ENCODE measurements at places on chromosomes 1 and 21. TPM values are rescaled to one million over a fixed set of nuclear protein-coding genes. Genes with fewer than 3 reads are reported as not detected.

The PBX1 gene
- total RNA-seq, result 22.7 TPM

The CACNA1S gene
- total RNA-seq, result not detected

The PCP4 gene
- total RNA-seq, result not detected

The OPTC gene
- not detected for total RNA-seq

The FAM3B gene
- not detected for total RNA-seq

The NRDC gene
- 73.0 TPM for total RNA-seq

The BCAS2 gene
- 39.7 TPM for total RNA-seq

The ATP5PB gene
- total RNA-seq, result 234 TPM

The GUCA2A gene
- total RNA-seq, result not detected
